ENCODE measurements at places on chromosomes 2 and 18.

DNA sequence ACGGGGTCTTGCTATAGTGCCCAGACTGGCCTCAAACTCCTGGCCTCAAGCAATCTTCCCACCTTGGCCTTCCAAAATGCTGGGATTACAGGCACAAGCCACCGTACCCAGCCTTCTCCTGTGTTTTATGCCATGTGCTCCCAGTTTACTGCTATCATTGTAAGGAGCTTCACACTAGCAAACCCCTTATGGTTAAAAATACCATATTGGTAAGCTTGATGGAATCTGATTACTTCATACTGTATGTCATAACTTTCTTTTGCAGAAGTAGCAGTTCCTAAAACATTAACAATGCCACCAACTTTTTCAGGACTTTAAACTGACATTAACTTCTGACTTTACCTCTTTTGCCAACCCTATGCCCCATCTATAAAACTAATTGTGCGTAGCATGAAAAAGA, 36.2 kb downstream of the HAT1 start:
- no peak for DNase-seq

DNA sequence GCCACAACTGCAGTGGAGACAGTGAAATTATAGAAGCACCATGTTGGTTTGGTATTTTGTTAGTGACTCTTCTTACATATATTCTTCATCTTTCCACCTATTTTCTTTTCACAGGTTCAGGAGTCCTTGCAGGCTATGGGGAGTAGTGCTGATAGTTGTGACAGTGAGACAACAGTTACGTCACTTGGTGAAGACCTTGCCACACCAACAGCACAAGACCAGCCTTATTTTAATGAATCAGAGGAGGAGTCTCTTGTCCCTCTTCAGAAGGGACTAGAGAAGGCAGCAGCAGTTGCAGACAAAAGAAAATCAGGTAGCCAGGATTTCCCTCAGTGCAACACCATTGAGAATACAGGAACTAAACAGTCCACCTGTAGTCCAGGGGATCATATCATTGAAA, 23.6 kb downstream of the ITPRID2 start:
- no peak for DNase-seq

- no peak for DNase-seq
Observed at GRCh38 chr18:78992041-78993011, 12.7 kb downstream of the SALL3 start.

GRCh38 chr2:200337621-200338020, 31.1 kb downstream of the SPATS2L start:
- no peak for DNase-seq

DNA sequence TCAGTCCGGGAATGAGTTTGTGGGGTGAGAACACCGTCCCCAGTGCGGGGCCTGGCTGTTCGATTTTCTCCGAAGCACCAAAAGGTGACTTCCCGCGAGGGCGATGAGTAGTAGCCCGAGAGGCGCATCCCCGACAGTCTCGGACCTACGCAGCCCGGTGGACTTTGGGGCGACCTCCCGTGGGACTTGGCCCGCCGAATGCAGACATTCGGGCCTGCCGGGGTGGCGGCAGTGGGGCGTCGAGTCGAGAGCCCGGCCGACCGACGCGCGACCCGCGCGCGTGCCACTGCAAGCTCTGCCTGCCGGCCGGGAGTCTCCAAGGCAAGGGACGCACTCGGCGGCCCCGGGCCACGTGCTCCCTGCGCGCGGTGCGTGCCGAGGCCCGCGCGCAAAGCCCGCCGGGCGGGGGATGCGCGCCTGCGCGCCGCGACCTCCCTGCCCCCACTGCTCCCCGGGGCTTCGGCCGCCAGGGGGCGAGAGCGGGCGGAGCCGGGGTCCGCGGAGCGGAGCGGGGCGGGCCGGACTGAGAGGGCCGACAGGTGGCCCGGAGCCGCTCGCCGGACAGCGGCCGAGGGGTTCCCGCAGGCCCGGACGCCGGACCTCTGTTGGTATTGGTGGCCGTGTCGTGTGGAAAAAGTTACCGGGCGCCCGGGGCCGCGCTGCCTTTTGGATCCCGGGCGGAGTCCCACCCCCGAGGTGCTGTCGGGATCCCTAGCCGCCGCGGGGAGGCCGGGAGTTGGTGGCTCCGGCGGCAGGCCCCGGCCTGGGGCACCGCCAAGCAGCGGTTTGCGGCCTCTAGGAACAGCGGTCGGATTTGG, 1.9 kb downstream of the PTMA start:
- DNase-seq = peak; percentile 82

GRCh38 chr2:6355886-6356761, 509.6 kb downstream of the CMPK2 start:
- DNase-seq = no peak

Data from activated naive CD4-positive, alpha-beta T cell (primary cell).